ENCODE measurements at places on chromosomes 7 and 10. TPM values are rescaled to one million over a fixed set of nuclear protein-coding genes. Genes with fewer than 3 reads are reported as not detected.

GRCh38 chr10:88289342-88289741 lies 293.8 kb downstream of the RNLS start:
- ATAC-seq: no peak

GRCh38 chr7:95245828-95246500 lies 78.4 kb downstream of the PON1 start:
- no peak for ATAC-seq

- no peak for ATAC-seq
Observed at GRCh38 chr10:24255881-24256311, 47.0 kb downstream of the KIAA1217 start.

DNA sequence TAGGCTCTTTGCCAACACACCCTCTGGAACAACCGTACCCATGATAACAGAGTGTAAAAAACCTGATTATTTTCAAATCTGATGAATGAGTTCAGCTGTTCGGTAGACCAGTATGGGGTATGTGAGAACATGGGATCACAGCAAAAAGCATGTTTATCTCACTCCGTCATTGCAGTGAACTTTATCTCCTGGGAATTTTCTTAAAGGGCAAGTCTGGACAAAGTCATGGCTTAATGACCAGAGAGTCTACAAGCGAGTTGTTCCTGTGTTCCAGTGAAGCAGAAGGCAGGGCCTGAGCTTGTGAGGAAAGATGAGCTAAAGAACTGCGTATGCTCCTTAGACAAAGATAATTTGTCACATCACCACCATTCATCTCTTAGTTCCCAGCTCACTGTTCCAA lies 219.7 kb downstream of the TRIL start:
- ATAC-seq: no peak

DNA sequence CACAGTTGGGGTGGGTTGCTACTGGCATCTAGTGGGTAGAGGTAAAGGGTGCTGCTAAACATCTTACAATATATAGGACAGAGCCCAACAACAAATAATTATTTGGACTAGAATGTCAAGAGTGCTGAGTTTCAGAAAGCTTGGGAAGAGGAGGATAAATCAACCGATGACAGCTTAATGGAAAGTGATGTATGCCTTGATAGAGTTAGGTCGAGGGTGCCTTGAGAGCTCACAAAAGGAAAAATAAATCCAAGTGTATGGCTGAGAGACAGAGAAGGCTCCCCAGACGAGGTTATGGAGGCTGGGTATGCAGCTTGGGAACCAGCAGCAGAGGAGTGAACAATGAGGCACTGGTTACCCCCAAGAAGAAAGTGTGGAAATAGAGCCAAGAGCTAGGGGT lies 211.1 kb downstream of the HDAC9 start:
- ATAC-seq: no peak

GRCh38 chr7:83105948-83106347 lies 56.7 kb downstream of the PCLO start:
- ATAC-seq: no peak

DNA sequence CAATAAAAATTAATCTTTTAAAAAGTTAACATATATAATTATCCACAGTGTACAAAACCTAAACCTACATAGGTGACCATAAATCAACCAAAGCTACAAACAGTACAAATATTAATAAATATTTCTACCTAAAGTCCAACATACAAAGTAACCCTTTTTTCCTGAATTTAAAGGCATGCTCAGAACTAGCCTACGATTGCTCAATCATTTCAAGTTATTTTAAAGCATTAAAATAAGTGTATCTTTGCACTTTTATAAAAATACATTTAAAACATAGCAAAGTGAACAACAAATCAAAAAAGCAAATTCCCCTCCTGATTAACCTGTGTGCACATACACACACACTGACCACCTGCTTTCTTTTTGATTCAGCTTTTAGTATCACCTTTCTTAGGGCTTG lies 202.2 kb downstream of the PARD3 start:
- ATAC-seq: no peak

- ATAC-seq: no peak
Observed at GRCh38 chr10:124174071-124174566, 80.7 kb upstream of the CHST15 start.

DNA sequence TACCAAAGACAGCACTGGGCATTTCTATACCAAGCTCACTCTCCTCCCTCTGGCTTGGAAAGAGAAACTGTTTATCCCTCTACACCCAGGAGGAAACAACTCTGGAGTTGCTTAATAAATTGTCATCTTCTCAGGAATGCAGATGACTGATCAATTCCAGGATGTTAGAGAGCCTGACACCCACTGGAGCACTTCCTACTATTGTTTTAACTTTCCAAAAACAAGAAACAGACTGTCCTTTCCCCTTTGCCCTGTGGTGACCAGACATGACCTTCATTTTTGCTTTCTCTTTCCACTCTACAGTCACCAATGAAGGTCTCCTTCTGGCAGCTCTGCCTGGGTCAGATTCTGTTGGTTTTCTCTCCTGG lies 19.6 kb downstream of the GIMAP4 start:
- ATAC-seq: peak; percentile 65

DNA sequence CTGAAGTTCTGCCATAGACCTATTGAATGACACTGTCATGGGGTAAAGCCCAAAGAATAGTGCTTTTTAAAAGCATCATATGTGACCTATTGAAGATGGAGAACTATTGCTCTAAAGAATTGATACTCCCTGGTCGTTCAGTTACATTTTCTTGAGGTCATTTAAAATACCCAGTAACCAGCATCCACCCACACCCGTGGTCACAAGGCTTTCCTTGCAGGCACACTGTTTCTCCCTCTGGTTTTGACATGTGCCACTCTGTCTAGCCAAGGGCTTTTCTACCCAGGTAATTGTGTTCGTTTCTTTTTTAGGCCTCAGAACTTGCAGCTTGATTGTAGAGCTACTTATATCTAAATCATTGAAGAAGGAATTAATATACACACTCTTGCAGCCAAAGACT lies 68.3 kb upstream of the LYZL2 start:
- no peak for ATAC-seq

- peak; percentile 90 for ATAC-seq
Observed at GRCh38 chr7:39979406-39980073, 29.5 kb downstream of the CDK13 start.

DNA sequence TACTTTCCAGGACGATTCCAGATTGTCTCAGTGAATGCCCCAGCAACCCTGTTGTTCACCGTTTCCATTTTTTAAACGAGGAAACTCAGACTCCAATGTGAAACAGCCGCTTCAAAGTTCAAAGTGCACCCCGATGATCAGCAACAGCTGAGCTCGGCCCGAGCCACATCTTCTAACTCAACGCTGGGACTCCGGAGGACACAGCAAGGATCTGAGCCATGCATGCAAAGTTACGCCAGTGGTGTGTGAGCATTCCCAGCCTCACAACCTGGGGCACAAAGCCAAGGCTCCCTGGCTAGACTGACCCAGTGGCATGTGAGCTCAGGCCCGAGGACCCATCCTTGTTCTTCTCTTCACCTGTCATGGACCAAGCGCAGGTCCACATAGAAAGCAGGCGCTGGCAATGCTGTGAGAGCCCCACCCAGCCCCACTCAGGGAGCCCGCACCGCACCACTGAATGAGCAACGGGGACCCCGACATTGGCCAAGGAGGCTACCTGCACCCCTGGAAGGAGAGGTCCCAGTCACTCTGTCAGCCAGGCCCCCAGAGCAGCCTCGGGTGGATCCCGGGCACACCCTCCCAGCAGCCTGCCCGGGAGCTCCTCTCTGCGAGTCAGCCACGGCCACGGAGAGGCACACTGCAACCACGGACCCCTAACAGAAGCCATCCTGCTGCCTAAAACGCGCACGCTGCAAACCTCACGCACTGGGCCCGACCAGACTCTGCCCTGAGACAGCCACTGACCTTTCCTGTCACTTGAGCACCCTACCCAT lies 82.9 kb downstream of the MAD1L1 start:
- no peak for ATAC-seq

DNA sequence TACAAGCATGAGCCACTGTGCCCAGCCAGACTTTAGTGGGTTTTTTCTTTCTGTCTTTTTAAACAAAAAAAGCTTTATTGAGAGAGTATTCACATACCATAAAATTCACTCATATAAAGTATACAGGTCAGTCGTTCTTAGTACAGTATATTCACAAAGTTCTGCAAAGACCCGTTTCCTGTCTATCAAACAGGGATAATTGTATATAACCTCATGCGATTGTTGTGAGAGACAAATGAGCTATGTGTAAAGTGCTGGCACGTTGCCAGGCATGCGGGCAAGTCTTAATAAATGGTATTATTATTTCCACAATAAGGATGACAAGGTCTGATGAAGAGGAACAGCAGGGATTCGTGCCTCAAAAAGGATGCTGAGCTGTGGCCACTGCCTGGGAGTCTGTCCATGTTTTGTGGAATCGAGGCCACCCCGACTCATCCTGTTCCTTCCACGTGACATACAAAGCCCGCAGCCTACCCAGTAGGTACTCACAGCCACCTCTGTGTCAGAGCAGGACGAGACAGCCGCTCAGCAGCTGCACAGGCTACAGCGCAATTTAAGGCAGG lies 51.6 kb downstream of the SMKR1 start:
- ATAC-seq: peak; percentile 93

DNA sequence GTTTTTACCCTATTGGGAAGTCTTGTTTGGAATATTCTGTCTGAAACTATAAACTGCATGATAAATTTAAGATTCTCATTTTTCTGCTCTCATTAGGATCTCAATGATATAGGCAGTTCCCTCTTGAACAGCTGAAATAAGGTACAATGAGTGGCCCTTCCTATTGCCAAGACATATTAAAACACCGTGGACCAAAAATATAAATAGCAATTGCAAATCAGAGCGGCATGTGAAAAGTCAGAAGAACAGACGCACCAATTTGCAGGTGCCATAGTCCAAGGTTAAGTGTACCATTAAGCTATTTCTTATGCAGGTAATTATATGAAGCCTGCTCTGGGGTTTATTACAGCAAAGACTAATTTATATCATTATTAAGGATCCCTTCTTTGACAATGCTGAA lies 920.8 kb upstream of the CELF2 start:
- ATAC-seq: no peak

DNA sequence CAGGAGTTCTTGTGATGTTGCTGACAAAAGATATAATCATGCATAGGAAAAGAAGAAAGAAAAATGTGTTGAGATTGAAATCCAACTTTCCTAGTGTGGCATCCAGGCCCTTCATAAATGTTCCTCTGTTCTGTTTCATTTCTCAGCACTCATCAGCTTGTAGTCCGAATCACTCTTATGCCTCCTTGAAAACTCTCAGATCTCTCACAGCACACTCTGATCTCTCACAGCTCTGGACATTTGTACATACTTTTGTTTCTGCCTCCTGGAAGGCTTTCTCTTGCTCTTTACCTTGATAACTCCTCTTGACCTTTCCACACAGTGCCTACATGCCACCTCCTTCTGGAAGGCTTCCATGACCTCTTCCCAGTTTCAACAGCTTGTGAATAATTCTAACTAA lies 409.0 kb upstream of the LRRN3 start:
- ATAC-seq: no peak

DNA sequence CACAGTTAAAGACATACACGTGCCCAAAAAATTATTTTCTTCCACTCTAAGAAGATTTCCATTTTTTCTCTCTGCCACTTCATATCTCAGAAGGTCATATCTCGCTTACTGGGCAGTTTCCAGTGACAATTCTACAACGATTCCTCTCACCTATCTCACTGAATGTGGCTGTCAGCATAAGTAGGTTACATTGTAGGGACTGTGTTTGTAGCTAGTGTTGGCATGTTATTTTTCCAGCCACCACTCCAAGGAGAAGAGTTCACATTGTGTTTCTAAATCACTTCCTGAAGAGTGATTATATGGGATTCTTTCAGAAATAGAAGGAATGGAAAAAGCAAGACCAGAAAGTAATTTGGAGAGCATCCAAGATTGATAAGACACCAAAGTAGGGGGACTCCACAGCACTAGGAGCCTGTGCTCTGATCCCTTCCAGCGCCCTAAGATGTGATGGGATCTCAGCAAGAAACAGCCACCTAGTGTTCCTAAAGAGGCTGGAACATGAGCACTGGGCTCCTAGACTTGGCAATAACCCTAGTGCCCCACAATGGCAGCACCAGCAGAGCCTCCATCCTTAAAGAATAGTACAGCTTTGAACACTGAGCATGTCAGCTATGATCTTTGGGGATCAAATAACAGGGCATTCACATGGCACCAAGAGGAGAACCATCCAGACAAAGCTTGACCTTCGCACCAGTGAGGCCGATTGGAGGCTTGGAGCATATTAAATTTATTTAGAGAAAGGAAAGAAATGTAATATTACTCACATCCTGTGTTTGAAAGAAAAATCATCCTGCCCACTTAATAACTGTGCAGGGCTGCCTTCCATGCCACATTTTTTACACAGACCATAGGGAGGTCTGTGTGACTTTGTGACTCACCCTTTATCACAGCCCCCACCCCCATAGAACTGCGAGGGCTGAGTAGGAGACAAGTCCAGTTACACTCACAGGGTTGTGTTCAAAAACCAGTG lies 51.8 kb downstream of the CAV1 start:
- peak; percentile 79 for ATAC-seq

GRCh38 chr10:87761153-87761552 lies 56.9 kb downstream of the ATAD1 start:
- no peak for ATAC-seq

GRCh38 chr7:40099837-40100236 lies 34.6 kb downstream of the MPLKIP start:
- ATAC-seq: no peak

GRCh38 chr7:156691764-156692163 lies 51.2 kb downstream of the RNF32 start:
- no peak for ATAC-seq

DNA sequence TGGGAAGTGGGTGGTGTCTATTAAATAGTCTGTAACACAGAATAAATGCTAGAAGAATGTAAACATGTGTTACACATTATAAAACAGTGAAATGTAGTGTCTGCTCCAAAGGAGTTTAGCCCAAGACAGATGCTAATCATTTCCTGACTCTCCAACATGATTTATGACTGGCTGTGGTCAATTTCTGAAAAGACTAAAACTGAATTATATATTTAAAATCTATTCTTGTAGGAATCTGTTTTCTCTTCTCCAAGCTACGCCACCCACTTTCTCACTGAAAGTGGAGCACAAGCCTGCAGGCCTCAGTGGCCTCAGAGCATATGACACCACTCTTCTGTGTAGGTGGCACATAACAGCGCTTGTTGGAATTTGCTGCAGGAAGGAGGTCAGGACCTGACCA lies 44.4 kb downstream of the CTTNBP2 start:
- ATAC-seq: no peak

Gene CCL24
- total RNA-seq: not detected

Gene NEURL1
- 3.7 TPM for total RNA-seq

Gene CADPS2
- total RNA-seq: not detected

Gene SNCG
- total RNA-seq: not detected

Gene AP4M1
- total RNA-seq: 12.7 TPM

Gene LSM5
- total RNA-seq: 69.0 TPM

Gene ANKRD30A
- not detected for total RNA-seq

Gene NRAP
- total RNA-seq: not detected
